Gastroesophageal sphincter (tissue), 4 donors: ENCODE measurements at places on chromosomes 3 and 15. TPM values are rescaled to one million over a fixed set of nuclear protein-coding genes. Genes with fewer than 3 reads are reported as not detected.
A peak's percentile ranks its signal among the peaks of the same experiment; 100 is the strongest.

The CSPG5 gene
- total RNA-seq, result 1.0 TPM

The EMC7 gene
- 34.6 TPM for total RNA-seq

The CNTN6 gene
- total RNA-seq, result 0.54 TPM

The LSMEM2 gene
- total RNA-seq, result not detected

The SNURF gene
- 8.3 TPM for total RNA-seq

The SH2D7 gene
- not detected for total RNA-seq

The A4GNT gene
- not detected for total RNA-seq

DNA sequence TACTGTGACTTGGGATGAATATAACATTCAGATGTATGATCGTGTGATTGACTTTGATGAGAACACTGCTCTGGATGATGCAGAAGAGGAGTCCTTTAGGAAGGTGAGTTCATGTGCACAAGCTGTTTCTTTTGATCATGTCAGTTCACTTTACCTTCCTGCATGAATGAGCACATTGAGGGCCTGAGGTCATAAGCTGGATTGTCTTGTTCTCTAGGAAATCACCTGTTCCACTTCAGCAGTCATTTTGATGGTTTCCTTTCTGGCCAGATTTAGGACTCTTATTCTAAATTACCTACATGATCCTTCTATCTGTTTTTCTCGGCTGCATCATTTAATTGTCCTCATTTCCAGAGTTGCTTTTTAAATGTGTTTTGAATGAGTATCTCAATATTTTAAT, 4.1 kb downstream of the RCN2 start:
- no peak for ATAC-seq

- no peak for ATAC-seq
Observed at GRCh38 chr3:23944007-23944783, 891 bp upstream of the NR1D2 start.

GRCh38 chr3:77283108-77283507, 243.2 kb downstream of the ROBO2 start:
- ATAC-seq, result no peak

DNA sequence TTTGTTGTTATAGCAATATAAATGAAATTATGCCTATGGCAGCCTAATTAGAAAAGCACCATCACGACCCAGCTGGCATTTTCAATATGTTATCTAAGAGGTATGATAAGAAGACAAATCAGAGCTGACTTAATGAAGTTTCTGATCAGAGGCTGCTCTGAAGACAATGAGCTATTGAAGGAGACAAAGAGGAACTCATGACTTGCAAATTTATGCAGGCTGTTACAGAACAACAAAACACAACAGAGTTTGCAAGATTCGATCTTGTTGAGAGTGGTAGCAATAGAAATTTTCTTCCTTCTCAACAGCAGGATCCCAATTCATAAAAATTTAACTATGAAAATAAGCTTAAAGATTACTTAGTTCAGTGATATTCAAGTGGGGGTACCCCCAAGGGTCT, 7.7 kb downstream of the CCDC54 start:
- no peak for ATAC-seq

GRCh38 chr15:51244423-51244869, 94.0 kb downstream of the CYP19A1 start:
- ATAC-seq, result no peak

DNA sequence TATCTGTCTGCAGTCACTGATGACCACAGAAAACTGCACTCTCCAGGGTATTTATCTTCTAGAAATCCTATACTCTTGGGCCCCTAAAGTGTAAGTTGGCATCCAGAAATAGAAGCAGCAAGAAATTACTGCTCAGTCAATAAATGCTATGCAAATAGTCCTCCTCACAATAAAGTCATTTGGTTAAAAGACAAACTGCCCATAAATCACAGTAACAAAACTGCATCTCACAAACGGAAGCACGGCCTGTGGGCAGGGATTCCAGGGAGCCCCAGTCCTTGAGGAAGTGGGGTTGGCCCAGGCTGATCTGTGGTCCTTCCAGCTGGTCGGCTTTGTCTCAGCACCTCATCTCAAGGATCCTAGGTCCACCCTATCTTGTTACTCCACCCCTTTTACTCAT, 29.7 kb upstream of the SPATA12 start:
- no peak for ATAC-seq

- no peak for ATAC-seq
Observed at GRCh38 chr3:112128843-112129727, 4.0 kb downstream of the GCSAM start.

DNA sequence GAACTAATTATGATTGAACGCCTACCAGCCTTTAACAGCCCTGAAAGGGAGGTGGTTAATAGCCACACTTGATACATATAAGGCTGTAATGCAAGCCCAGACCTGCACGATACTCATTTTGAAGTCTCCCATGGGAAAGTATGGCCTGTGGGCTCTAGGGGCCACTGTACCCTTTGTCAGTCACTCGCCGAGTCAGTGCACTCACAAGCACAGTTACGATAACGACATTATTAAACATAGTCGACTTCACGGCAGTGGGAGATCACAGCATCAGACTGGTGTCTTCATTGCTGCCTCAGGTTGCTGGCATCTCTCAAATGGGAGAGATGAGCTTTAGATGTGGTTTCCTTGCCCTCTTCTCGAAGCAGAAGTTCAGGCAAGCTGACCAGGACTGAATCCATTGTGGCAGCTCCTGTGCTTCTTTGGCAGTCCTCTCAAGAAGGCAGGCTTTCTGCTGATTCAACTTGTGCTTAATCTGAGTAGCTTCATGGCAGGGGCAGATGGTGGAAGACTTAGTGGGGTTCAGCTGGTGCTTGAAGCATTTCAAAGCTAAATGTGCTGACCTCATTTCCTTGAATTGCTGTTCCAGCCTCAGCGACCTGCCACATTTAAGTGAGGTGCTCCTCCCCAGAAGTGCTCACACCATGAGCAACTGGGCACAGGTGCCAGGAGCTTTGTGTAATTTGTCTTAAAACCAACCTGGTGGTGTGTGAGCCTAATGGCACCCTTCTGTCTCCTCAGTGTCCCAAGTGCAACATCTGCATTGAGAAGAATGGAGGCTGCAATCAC, 15.8 kb upstream of the P4HTM start:
- ATAC-seq, result no peak

GRCh38 chr3:195030791-195031321, 240.1 kb downstream of the XXYLT1 start:
- peak; percentile 47 for ATAC-seq

DNA sequence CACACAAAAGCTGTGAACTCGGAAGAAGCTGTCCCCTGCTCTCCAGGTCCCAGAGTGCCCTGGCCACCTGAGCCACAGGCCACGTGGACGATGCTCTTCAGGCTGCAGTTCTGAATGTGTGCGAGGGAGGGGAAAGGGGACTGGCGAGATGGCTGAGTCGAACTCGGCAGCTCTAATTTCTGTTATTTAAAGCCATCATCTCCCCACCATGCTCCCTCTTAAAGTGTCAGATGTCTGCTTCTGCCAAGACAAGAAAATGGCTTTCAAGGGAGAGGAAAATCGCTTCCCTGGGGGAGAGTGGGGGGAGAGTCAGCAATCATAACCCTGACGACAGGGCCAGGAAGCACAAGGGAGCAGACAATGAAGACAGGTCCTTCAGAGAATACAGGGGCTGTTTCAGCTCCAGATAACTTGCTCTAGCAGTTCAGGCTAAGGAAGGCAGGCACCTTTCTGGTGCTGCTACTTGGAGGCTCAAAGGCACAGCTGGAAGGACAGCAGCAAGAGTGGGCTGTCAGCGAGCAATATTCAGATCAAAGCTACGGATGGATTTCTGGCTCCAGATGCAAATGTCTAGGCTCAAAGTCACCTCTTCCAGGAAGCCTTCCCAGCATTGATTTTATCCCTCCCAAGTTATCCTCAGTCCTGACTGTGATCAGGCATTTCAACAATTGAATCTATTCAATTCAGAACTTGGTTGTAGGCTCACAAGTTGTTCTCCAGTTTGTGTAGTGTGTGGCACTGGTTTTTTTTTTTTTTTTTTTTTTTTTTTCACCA, 15.5 kb upstream of the CCDC33 start:
- no peak for ATAC-seq

DNA sequence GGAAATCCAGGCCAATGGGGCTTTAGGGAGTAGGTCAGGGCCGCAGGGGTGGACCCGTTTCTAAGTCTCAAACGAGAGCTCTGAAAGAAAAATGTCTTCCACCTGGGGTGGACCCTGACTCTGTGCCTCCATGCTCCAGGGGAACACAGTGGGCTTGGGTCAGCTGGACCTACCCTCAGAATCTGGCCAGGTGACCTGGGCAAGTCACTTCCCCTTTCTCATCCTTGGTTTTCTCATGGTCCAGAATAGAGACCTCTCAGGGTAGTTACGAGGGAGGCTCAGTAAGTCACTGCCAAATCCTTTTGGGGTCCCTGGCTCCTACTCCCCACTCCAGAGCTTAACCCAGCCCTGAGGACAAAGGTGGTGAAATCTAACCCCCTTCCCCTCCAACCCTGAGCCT, 25.8 kb downstream of the EFCAB12 start:
- no peak for ATAC-seq

- ATAC-seq, result no peak
Observed at GRCh38 chr3:105444725-105445124, 78.0 kb downstream of the ALCAM start.

DNA sequence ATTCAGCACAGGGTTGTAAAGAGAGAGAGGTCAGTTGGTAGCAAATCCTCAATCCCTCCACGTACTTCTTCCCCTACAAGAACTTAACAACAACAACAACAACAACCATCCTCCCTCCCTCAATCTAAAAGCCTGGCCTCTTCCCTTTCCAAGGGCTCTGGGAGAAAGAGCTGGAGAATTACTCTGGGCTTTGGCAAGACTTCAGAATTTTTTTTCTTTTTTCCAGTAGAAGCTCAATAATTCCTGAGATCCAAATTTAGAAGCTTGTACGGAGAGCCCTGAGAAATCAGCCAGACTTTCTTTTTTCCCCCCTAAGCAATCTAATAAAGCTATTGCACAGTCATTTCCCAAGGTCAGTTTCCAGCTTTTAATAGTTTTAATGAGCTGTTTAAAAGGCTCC, 95.8 kb upstream of the CACNA2D3 start:
- no peak for ATAC-seq

GRCh38 chr3:104887069-104887468, 479.6 kb upstream of the ALCAM start:
- ATAC-seq, result no peak

DNA sequence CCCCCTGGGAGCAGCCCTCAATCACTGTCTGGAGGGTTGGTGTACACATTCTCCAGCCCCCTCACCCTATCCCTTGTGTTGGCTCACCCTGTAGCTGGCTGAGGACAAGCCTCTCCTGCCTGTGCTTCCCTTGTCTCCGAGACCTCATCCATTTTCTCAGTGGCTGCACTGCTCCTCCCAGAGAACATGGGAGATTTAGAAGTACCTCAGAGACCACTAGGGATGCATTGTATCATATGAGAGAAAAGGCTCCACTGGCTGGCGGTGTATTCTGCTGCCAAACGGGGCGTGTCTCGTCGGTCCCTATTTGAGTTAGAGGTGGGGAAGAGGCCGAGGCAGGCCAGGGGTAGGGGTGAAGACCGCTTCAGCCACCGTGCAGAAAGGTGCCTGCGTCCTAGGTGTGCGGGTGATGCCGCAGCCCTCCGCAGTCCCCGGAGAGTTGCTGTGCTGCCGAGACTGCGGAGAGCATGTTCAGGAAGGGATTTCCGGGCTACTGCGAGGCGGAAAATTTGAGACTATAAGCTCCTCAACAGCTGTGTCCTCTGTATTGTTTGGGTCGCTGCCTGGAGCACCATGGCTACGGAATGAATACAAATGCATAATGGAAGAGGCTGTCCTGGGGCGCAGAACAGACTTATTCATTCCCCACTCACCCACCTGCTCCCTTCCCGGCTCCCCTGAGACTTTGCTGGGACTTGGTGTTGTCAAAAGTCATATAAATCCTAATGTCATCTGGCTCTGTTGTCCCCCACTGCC, 43.8 kb downstream of the SPSB4 start:
- peak; percentile 74 for ATAC-seq

- ATAC-seq, result no peak
Observed at GRCh38 chr15:76577879-76578512, 241.4 kb downstream of the ISL2 start.

- ATAC-seq, result no peak
Observed at GRCh38 chr15:64634027-64634426, 141.4 kb downstream of the RBPMS2 start.

DNA sequence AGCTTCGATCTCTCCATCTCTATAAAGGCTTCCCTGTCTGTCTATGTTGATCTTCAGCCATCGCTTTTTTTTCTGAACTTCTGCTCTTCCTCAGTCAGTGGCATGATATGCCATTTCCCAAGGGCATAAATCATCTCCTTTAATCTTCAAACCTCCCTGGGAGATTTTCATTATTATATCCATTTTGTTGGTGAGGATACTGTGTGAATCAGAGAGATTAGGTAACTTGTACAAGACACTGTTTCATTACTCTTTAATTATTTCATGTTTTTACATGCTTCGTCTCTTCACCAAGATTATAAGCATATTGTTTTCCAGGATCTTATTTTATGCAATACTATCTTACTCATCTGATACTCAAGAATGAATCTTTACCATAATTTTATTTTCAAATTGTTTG, 124.8 kb upstream of the ATP11B start:
- no peak for ATAC-seq

DNA sequence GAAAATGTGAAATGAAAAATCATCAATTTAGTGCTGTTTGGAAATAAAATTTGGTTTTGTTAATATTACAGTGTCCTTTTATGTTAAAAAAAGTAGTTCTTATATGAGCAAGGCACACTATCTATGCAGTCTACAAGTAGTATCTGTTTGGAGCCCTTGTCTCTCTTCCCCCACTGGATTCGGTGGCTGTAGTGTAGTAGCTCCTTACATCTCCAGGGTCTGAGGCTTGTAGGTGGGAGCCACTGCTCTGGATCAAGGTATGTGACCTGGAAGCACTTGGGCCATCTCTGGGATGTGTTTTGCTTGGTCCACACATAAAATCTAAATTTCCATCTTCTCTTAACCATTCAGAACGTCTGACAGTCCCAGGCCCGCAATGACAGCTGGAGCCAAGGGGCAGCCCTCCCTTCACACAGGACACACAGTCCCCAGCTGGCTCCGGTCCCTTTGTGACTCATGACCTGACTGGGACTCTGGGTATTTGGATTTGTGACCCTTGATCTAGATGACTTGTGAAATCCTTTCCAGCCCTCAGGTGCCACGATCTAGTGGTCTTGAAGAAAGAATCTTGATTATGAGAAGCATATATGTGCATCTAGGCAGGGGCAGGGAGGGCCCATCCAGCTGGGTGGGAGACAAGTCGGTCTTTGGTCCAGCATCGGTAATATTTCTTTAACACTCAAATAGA, 80.0 kb downstream of the USP13 start:
- ATAC-seq, result no peak

DNA sequence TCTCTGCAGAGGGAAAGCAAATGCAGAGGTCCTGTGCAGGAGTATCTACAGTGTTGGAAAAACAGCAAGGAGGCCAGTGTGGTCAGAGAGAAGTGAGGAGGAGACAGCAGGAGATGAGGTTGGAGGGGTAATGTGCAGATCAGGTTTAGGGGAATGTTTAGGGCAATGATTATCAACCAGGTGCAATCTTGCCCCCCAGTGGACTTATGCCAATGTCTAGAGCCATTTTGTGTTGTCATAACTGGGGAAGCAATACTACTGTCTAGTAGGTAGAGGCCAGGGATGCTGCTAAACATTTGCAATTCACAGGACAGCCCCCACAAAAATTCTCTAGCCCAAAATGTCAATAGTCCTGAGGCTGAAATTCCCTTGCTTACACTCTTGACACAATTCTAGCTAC, 13.1 kb downstream of the CCDC191 start:
- no peak for ATAC-seq

- no peak for ATAC-seq
Observed at GRCh38 chr15:58212909-58213526, 74.8 kb downstream of the AQP9 start.
